ENCODE measurements at places on chromosomes 11 and 22.

DNA sequence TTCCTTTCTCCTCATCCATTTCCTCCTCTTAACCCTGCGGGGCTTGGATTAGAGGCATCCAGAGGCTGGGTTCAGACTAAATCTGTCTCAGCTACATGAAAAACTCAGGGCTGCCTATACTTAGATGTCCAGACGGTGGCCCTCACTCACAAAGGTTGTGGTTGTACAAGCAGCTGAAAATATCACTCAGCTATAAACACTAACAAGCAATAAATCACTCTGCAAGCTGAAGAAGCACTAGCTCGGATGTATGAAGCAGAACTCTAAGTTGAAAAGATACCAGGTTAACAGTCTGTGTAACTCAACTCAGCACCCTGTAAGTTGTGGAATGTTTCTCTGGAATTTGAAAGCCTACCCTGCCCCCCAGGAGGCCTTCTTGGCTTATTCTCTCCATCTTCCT lies 82.9 kb downstream of the EXT2 start:
- no peak for DNase-seq

GRCh38 chr11:123678246-123678645 lies 23.8 kb upstream of the SCN3B start:
- no peak for DNase-seq

GRCh38 chr11:62593434-62594044 lies 2.2 kb upstream of the TUT1 start:
- peak; percentile 64 for DNase-seq

DNA sequence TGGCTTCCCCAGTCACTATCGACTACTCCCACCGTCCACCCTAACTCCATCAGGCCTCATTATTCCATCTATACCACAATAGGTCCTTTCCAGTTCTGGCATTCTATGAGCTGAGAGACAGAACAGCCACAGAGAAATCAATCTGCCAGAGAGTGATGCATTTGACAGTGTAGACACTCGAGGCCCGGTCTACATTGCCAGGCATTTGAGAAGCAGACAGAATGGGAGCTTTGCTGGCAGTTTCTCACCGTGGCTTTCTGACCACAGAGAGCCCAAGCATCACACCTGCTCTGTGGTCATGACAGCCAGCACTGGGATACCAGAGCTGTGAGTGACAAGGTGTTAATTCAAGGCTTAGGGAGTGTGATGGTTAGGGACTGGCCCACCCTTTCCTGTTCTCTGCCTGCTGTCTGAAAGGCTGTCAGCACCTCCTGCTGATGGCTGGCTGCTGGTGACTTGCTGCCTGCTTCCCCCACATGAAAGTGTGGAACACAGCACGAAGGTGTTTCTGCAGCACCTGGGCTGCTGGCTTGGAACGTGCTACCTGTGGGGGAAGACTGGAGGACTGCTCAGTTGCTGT lies 137.8 kb downstream of the KIRREL3 start:
- DNase-seq, result no peak

GRCh38 chr11:83392556-83392955 lies 106.4 kb upstream of the CCDC90B start:
- DNase-seq, result no peak

- DNase-seq, result no peak
Measured at GRCh38 chr11:19595840-19596751, 116.5 kb upstream of the NAV2 start.

DNA sequence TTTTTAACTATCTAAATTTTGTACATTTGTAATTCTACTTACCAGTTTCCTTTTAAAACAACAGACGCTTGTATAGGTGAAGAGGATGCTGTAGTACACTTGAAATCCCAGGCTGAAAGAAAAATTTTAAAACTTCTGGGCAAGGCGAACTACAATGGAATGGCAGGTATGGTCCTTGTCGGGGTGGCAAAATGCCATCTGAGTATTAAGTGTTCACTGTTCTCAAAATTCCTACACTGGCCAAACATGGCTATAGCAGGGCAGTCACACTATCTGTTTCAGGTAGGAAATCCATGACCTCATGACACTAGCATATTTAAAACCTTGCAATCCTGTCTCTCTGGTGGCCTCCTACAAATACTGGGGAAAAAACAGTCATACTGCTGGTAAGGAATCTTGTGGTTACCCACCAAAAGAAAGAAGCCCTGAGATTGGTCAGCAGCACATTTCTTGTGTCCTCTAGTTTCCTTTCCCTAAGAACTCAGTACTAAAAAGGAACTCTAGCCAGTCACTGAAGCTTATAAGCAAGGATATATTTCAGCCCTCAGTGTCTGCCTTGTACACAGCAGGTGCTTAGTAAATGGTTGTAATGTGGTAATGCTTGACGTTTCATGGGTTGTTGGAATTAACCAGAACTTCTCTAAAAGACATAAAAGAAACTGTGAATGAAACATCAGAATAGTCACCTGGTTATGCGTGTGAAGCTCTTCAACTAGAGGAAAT lies 5.2 kb upstream of the ZC3H12C start:
- DNase-seq, result no peak

DNA sequence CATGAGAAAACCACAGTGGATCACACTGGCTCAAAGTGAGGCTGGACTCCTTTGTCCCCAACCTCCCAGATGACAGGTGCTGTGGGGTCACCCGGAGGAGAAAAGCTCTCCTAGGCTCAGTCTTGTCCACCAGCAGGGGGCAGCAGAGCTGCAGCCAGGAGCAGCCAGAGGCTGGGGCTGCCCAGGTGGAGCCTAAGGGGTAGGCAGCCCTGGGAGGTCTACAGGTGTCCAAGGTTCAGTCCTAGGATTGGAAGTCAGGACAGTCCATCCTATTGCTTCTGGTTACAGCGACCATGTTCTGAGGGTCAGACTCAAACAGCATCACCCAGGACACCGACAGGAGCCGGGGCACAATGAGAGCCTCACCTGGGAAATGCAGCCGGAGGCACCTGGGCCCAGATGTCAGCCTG lies 77.6 kb upstream of the IGLL5 start:
- peak; percentile 50 for DNase-seq

DNA sequence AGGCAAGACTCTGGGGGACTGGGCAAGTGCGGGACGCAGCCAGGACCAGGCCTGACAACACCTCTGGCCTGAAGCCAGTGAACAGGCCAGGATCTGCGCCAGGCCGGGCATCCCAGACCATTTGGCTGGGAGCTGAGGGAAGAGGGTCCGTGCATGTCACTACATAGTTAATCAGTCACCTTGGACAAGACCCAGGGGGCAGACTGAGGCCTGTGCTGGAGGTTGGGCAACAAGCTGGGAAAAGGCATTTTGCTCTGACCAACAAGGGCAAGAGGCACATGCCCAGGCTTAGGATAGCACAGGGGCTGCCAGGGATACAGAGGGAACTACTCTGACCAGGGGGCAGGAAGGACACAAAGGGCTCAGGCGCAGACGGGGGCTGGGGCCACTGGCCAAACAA lies 7.0 kb upstream of the CHADL start:
- DNase-seq, result no peak

DNA sequence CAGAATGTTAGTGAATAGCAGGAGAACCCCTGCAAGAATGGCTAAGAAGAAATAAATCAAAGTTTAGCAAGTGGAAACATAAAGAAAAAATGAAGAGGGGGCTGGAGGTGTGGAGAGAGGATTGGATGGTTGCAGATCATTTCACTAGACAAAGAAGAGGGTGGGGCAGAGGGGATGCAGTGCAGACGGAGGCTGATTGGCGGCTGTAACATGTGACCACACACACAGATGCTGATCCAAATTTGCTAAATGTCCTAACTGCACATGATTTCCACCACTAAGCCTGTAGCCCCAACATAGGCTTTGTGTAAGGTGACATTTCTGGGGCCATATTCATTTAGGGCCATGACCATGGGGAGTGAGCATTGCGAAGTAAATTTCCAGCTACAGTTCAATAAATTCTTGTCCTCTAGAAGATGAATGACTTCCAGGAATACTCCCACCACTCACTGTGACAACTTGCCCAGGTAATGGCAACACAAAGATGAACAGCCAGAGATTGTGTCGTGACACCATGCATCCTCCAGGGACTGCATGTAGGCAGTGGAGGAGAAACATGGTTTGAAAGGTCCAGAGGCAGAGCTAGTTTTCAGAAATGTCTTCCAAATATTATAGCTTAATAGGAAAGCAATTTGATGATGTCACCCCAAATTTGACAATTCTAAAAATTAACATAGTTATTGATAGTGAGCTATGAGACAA lies 6.8 kb downstream of the KRTAP5-11 start:
- no peak for DNase-seq

DNA sequence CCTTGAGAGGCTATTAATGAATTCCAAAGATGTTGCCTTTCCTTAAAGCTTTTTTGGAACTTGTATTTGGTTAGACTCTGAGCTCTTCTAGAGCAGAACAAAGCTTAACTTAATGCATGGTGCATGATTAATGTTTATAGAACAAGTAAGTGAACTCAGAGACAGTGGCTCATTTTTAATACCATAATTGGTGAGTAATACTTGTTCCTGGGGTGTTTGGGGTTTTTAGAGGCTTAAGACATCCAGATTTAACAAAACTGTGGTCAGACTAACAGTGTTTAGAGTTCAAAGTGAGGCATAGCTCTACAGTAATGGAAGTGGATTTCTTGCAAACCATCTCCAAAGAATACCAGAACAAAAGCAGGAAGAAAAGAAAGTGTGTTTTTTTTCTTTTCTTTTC lies 73.7 kb upstream of the CTSC start:
- DNase-seq, result no peak

GRCh38 chr11:126645186-126645585 lies 289.7 kb downstream of the ST3GAL4 start:
- DNase-seq, result no peak

DNA sequence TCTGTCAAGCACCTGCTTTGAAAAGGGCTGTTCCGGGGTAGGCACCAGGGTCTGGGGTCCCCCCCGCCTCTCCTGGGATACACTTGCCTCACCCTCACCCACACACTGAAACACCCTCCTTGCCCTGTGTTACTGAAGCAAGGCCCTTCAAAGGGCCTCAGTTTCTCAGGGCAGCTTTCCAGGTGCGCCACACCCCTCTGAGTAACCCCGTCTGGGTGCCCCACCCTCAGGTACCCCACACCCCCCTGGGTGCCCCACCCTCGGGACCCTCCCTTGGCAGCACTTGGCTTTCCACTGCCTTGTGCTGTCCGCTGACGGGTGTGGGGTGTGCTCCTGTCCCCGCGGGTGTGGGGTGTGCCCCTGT lies 413.6 kb downstream of the TBC1D22A start:
- no peak for DNase-seq

DNA sequence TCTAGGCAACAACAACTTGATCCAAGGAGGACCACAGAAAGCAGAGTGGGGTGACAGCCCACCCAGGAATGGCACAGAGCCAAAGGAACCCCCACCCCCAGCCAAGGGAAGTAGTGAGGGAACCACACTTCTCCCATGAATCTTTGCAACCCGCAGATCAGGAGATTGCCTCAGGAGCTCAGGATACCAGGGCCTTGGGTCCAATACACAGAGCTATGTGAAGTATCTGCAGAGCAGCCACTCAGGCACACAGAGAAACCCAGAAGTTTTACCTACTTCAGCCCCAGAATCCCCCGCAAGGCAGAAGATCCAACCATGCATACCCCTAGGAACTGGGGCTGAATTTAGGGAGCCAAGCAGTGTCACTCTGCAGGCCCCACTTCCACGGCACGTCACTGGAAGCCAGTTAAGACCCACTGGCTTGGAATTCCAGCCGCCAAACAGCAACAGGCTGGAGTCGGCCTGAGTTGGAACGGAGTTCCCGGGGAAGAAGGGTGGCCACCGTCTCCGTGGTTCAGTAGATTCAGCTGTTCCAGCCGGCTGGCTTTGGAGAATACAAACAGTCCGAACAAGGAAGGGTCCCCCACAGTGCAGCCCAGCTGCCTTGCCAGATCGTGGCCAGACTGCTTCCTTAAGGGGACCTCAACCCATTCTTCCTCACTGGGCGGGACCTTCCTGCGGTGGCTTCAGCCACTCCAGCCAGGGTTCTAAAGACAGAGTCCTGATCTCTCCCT lies 174.1 kb downstream of the TTC28 start:
- no peak for DNase-seq

DNA sequence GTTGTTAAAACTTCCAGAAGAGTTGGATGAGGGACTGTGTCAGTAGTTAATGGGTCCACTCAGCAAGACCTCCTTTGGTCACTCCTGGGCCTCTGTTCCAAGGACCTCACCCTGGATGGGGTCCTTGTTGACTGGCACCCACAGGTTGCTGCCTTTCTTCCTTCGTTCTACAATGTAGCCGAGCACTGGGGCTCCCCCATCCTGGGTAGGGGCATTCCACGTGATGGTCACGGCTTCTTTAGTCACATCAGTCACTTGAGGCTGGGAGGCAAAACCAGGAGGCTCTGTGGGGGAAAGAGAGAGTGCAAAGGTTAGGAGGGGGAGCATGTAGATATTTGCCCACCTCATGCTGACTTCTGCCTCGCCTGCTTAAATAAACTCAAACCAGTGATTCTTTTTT lies 12.0 kb downstream of the TMEM86A start:
- no peak for DNase-seq

- DNase-seq, result no peak
Measured at GRCh38 chr11:774873-775592, 2.3 kb downstream of the GATD1 start.

DNA sequence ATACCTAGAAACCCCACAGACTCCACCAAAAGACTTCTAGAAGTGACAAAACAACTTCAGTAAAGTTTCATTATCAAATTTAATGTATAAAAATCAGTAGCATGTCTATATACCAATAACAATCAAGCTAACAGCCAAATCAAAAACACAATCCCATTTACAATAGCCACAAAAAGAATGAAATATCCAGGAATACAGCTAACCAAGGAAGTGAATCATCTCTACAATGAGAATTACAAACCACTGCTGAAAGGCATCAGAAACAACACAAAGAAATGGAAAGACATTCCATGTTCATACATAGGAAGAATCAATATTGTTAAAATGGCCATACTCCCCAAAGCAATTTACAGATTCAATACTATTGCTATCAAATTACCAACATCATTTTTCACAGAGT lies 46.0 kb downstream of the PRCP start:
- DNase-seq, result no peak

DNA sequence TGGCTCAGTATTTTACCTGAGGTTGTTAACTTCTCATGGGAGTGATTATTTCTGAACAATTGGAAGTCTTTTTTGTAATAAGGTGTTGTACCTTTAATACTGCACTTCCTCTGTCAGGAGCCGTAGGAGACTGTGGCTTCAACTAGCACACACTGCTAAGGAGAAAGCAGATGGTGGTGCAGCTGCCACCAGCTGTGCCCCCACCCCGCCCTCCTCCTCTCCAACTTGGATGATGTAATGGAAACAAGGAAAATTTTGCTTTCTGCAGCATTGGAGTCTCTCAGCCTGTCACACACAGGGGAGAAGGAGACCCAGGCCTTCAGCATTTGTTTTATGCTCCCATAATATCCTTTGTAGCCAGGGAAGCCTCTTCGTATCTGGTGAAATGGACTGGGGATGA lies 91.2 kb downstream of the TEAD1 start:
- no peak for DNase-seq

DNA sequence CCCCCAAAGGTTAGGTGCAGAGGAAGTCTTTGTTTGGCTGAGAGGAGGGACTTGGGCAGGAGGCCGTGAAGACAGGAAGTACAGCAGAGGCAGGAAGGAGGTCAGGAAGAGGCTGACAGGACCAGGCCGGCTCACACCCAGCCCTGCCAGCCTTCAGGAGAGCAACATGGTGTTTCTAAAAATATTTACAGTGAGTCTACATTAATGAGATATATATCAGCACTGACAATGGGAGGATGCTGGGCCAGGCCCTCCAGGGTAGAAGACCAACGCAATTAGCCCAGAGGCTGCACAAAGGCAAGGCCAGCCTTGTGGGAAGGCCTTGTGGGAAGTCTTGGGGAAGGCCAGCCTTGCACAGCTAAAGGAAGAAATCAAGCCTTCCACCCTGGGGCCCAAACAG lies 7.9 kb upstream of the APLNR start:
- DNase-seq, result no peak

GRCh38 chr22:35217527-35217926 lies 39.8 kb upstream of the HMGXB4 start:
- no peak for DNase-seq

- no peak for DNase-seq
Measured at GRCh38 chr11:120215634-120216033, 4.8 kb downstream of the OAF start.
